ENCODE measurements at places on chromosomes 16 and 17. TPM values are rescaled to one million over a fixed set of nuclear protein-coding genes. Genes with fewer than 3 reads are reported as not detected.

DNA sequence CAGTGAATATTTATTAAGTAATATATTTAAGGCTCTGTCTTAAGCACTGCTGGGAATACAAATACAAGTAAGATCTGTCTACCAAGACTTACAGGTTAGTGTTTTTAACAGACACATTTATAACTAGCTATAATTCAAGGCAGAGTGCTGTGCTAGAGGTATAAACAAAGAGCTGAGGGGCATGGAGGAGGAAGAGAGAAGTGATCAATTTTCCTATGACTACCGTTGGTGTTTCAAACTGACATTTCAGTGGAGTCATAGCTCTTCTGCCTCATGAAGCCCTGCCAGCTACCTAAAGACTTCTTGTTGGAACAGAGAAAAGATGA lies 79.9 kb downstream of the CYB561 start:
- H3K4me1 ChIP-seq = no peaks in the 10 kb centered on the region
- DNase-seq = no peak
- peaks cover 2% of the 10 kb centered on the region for H3K27me3 ChIP-seq

DNA sequence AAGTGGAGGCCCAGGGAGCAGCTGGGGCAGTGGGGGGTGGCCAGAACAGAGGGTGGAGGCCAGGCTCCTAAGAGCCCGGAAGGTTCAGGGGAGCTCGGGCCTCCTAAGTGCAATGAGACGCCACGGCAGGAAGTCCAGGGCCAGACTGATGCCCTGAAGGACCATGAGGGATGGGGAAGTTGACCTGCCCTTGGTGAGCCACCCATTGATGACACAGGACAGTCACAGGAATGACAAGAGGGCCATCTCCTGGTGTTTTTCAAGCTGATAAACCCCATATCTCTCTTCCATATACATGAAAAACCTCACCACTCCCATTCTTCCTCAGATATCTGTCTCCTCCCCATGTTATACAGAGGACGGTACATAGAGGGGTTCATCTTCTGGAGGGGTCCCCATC lies 5.8 kb upstream of the MRPL58 start:
- H3K27ac ChIP-seq = no peak overlapping the region
- no peaks in the 10 kb centered on the region for H3K36me3 ChIP-seq
- no peak for DNase-seq
- H3K4me3 ChIP-seq = no peak overlapping the region

Gene KCNAB3
- 9.9 TPM for total RNA-seq

- DNase-seq = no peak
- H3K4me1 ChIP-seq = peaks cover 31% of the 10 kb centered on the region
- peaks cover 19% of the 10 kb centered on the region for H3K27me3 ChIP-seq
- no peaks in the 10 kb centered on the region for H3K36me3 ChIP-seq
Observed at GRCh38 chr17:33970279-33970678, 284.8 kb upstream of the CCL2 start.

GRCh38 chr17:48735062-48735351 lies 6.5 kb upstream of the HOXB13 start:
- no peak for DNase-seq
- peaks cover 25% of the 10 kb centered on the region for H3K4me1 ChIP-seq
- H3K4me3 ChIP-seq = no peak overlapping the region

- peaks cover 43% of the 10 kb centered on the region for H3K36me3 ChIP-seq
- H3K4me3 ChIP-seq = peak overlapping the region; percentile 67
- DNase-seq = no peak
- H3K27ac ChIP-seq = peak overlapping the region; percentile 97
Observed at GRCh38 chr17:8941980-8942622, 23.4 kb downstream of the PIK3R5 start.

DNA sequence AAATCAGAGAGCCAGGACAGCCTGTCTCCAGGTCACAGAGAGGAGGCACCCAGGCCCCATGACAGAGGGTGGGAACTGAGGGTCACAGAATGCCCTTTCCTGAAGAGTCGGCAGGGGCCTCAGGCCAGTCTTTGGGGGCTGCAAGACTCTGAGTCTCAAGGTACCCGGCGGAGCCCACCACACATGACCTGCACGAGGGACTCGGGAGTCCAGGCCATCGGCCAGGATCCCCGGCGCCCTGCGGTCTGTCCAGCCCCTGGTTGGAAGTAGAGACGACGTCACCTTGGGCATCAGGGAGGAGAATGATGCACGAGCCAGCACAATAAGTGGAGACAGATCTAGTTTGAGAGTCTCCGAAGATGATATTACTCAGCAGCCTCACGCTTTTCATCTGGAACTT lies 234.7 kb upstream of the SDK2 start:
- H3K27me3 ChIP-seq = peaks cover 2% of the 10 kb centered on the region
- H3K27ac ChIP-seq = no peak overlapping the region
- no peak for DNase-seq

- DNase-seq = no peak
- H3K27ac ChIP-seq = no peak overlapping the region
- no peaks in the 10 kb centered on the region for H3K4me1 ChIP-seq
Observed at GRCh38 chr17:81462506-81463125, 50.0 kb downstream of the ACTG1 start.

Gene ASGR2
- not detected for total RNA-seq

- no peak for DNase-seq
- H3K27ac ChIP-seq = peak overlapping the region; percentile 96
- peaks cover 11% of the 10 kb centered on the region for H3K4me1 ChIP-seq
- H3K36me3 ChIP-seq = peaks cover 13% of the 10 kb centered on the region
- H3K4me3 ChIP-seq = peak overlapping the region; percentile 90
- H3K27me3 ChIP-seq = no peaks in the 10 kb centered on the region
Observed at GRCh38 chr16:88810166-88810911, 1.4 kb downstream of the APRT start.

Gene UNK
- 26.0 TPM for total RNA-seq

Gene TMEM100
- total RNA-seq = not detected

- peaks cover 54% of the 10 kb centered on the region for H3K27me3 ChIP-seq
- peak overlapping the region; percentile 11 for H3K4me3 ChIP-seq
- peaks cover 9% of the 10 kb centered on the region for H3K4me1 ChIP-seq
- H3K27ac ChIP-seq = no peak overlapping the region
- no peak for DNase-seq
- no peaks in the 10 kb centered on the region for H3K36me3 ChIP-seq
Observed at GRCh38 chr17:36657763-36658490, 56.5 kb downstream of the MRM1 start.

DNA sequence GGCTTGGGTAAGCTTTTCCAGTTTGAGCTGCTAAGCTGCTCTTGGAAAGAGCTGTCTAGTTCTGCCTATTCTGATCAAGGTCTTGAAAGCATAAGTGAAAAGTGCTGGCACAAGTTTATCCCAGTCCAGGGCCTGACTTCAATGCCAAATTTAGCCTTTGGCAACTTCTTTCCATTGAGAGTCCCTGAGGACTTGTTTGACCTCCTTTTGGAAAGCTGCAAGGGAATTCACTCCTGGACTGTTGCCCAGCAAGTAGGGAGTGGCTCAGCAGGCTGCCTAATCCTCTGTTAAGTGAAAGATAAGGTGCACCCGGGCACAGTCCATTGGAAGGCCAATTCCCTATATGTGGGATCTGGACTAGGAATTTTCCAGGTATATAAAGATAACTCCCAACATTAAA lies 16.0 kb upstream of the TANC2 start:
- no peak overlapping the region for H3K4me3 ChIP-seq
- H3K27ac ChIP-seq = no peak overlapping the region
- no peaks in the 10 kb centered on the region for H3K4me1 ChIP-seq
- no peak for DNase-seq

DNA sequence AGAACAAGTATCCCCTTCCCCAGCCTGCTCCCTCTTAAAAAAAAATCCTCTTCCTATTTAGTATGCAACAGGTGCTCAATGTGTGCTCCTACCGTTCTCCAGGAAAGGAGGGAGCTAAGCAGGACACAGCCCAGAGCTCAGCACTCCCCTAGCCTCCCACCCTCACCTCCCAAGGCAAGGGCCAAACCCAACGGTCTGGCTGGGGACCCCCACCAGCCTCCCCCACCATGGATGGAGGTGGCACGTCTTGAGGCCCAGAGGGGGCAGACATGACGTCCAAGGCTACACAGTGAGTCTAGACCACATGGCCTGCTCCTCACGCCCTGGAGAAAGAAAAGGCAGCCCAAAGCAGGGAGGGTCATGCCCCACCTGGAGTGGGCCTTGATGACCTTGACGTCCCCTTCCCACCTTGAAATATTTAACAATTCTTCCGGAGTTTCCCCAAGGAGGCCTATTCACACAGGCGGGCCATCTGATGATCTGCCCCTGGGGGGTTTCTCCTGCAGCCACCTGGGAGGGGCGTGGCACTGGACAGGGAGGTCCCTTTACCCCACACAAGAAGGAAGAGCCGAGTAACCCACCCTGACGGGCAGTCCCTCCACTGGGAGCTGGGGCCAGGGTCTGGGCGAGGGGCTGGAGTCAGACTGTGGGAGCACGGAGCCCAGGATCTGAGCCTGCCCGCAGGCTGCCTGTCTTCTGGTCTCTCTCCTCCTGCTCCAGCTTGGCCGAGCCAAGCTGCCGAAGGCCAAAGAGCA lies 89.4 kb upstream of the CBX4 start:
- no peak for DNase-seq
- H3K36me3 ChIP-seq = no peaks in the 10 kb centered on the region
- H3K4me3 ChIP-seq = no peak overlapping the region
- peaks cover 9% of the 10 kb centered on the region for H3K4me1 ChIP-seq
- H3K27ac ChIP-seq = no peak overlapping the region

DNA sequence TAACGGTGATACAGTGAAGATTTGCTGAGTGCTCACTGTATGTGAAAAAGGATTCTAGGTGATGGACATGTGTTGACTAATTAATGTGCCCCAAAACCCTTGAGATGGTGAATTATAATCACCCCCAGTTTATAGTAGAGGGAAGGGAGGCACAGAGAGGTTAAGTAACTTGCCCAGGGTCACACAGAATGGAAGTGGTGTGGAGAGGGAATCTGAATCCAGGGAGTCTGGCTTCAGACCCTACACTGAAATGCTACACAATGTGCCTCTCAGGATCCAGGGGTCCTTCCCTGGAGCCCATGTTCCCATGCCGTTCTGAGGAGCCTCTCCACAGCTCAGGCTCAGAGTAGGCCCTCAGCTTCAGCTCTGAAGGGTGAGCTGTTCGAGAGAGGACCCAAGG lies 11.6 kb downstream of the TRPV2 start:
- DNase-seq = no peak
- no peak overlapping the region for H3K4me3 ChIP-seq
- H3K27ac ChIP-seq = no peak overlapping the region
- peaks cover 32% of the 10 kb centered on the region for H3K36me3 ChIP-seq

DNA sequence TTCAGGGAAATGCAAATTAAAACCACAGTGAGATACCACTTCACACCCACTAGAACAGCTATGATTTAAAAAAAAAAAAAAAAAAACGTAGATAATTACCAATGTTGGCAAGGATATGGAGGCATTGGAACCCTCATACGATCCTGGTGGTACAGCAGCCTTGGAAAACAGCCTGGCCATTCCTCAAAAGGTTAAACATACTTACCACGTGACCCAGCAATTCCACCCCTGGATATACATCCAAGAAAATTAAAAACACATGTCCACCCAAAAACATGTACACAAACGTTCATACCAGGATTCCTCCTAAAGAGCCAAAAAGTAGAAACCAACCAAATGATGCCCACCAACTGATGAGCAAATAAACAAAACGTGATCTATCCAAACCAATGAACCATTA lies 68.1 kb downstream of the GAS7 start:
- no peak overlapping the region for H3K27ac ChIP-seq
- no peaks in the 10 kb centered on the region for H3K4me1 ChIP-seq
- no peak overlapping the region for H3K4me3 ChIP-seq
- peaks cover 3% of the 10 kb centered on the region for H3K27me3 ChIP-seq
- DNase-seq = no peak

GRCh38 chr16:81553814-81554675 lies 109.4 kb downstream of the CMIP start:
- no peak for DNase-seq
- peaks cover 9% of the 10 kb centered on the region for H3K36me3 ChIP-seq
- H3K27me3 ChIP-seq = no peaks in the 10 kb centered on the region
- H3K27ac ChIP-seq = peak overlapping the region; percentile 63
- no peak overlapping the region for H3K4me3 ChIP-seq
- peaks cover 43% of the 10 kb centered on the region for H3K4me1 ChIP-seq

DNA sequence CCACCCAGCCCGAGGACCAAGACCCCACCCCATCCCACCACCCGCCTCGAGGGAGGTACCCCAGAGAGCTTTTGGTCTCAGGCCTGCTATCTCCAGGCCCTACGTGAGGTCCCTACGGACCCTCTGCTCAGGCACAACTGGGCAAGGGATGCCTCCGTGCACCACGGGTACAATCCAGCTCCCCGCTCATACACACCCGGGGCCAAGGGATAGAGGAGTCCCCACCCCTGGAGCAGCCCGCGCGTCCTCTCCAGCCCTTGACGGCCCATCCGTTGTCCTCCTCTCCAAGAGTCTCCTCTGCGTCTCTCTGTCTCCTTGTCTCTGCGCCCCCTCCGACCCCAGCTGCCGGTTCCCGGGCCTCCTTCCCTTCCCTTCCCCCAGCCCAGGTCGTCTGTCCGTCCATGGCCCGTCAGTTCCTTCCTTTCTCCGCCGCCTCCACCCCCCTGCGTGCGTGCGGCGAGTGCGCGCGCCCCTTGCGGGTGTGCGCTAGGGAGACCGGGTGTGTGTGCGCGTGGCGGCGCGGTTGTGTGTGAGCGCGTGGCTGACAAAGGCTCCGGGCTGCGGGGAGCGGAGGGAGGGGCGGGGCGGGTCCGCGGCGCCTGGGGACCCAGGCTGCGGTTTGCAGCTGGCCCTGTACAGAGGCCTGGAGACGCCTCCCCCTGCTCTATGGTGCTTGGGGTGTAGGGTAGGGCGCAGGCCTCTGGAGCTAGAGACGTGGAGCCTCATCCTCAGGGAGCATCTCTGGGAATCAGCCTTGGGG lies 930 bp downstream of the SPNS2 start:
- no peaks in the 10 kb centered on the region for H3K36me3 ChIP-seq
- H3K27me3 ChIP-seq = peaks cover 47% of the 10 kb centered on the region
- DNase-seq = no peak
- no peak overlapping the region for H3K27ac ChIP-seq
- H3K4me3 ChIP-seq = peak overlapping the region; percentile 72
- H3K4me1 ChIP-seq = peaks cover 17% of the 10 kb centered on the region

Gene BRICD5
- 24.7 TPM for total RNA-seq

DNA sequence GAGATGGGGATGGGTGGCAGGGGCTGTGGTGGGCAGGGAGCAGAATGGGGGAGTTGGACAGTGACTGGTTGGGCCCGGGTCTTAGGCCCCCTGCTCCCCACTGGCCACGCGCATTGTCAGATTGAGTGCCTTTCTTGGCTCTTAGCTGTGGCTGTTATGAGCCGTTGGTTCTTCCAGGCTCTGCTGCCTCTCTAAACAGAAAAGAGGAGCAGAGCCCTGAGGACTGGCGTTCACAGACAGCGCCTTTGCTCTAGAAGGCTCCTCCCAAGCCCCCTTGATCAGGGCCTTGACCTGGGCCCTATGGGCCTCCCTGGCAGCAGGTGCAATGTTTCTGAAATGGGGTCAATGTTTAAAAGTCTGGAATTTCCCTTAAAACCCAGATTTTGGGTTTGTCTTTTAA lies 14.8 kb upstream of the NUDT16L1 start:
- H3K4me3 ChIP-seq = no peak overlapping the region
- peaks cover 30% of the 10 kb centered on the region for H3K4me1 ChIP-seq
- H3K27ac ChIP-seq = peak overlapping the region; percentile 87
- peaks cover 10% of the 10 kb centered on the region for H3K36me3 ChIP-seq
- H3K27me3 ChIP-seq = no peaks in the 10 kb centered on the region
